G401 (cell line): ENCODE measurements at places on chromosomes 16 and 17. TPM values are rescaled to one million over a fixed set of nuclear protein-coding genes. Genes with fewer than 3 reads are reported as not detected.

DNA sequence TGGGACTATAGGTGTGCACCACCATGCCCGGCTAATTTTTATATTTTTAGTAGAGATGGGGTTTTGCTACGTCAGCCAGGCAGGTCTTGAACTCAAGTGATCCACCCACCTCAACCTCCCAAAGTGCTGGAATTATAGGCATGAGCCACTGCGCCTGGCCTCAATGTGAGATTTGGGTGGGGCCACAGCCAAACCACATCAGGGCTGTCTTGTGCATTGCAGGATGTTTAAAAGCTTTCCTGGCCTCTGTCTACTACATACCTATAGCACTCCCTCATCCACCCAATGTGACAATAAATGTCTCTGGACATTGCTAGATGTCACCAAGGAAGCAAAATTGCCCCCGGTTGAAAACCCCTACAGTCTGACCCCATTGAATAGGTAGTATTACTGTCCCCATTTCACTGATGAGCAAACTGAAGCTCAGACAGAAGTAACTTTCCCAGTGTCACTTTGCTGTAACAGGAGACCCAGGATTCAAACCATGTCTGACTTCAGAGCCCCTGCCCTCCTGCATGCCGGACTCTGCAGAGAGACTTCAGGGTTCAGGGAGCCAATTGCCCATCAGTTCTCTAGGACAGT, 3.6 kb upstream of the MAP3K14 start:
- DNase-seq: no peak

DNA sequence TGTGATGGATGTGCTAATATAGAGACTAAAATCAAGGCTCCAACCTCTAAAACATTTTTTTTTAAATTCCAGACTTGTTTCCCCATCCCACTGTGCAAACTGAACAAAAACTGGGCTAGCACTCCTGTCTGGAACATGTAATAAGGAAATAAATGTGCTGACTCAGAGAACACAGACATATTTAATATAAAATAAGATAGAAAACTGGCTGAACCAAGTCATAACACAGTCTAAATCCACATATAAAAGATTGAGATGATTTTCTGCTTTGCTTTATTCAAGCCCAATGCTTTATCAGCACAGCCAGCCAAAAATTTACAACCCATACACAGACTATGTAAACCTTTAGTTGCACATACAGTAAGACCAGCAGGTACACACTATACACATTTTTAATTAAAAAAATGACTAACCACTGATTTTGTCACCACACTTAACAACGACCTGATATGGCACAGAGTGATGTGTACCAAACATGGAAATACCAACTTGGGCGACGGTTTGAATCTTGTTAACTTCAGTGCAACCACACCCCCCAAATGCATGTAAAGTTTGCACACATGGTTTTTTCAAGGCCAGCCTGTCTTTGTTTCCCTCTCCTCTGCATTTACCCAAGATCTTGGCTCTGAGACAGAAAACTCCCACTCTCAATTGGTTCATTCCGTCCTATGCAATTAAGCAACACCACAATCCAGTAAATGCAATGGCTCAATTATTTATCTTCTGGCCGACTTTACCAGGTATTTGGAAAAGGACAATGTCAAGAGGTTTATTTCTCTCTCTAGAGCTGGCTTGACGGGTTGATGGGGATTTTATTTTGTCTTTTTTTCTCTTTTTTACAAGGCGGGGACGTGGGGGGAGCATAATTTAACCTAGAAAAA, 1.2 kb downstream of the STAT3 start:
- no peak for DNase-seq

GRCh38 chr17:33260638-33261037, 32.5 kb downstream of the ASIC2 start:
- no peak for DNase-seq

DNA sequence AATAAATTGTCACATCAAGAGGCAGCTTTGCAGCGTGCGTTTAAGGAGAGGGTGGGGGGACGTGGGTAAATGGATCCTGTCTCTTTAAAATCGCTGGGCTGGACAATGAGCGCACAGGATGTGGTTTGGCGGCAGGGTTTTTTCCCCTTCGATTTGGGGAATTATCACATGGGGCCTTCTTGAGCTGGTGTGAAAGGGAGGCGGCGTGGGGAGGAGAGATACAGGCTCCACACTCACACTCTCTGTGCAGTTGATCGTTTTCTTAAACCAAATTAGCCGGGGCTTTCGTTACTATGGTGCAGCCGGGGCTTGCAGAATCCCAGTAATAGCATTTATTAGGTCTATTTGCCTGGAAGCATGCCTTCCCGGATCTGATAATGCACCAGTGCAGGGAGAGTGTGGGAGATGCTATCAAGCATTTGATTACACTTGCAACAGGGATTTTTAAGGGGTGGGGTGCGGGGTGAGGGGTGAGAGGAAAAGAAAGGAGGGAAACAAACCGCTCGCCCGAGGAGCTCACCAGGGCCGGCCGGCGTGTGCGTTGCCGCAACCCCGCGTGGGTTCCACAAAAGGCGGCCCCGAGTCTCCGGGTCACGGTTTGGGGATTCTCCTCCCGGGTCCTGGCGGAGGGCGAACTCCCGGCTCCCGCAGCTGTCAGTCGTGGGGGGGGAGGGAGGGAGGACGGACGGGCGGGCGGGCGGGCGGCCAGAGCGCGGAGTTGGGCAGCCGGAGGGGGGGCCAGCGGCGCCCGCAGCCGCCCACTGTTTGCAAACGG, 58.8 kb upstream of the GSE1 start:
- peak; percentile 84 for DNase-seq

GRCh38 chr17:3887804-3888203, 5.0 kb downstream of the CAMKK1 start:
- no peak for DNase-seq

- no peak for DNase-seq
Observed at GRCh38 chr17:70987867-70988340, 818.6 kb downstream of the KCNJ2 start.

DNA sequence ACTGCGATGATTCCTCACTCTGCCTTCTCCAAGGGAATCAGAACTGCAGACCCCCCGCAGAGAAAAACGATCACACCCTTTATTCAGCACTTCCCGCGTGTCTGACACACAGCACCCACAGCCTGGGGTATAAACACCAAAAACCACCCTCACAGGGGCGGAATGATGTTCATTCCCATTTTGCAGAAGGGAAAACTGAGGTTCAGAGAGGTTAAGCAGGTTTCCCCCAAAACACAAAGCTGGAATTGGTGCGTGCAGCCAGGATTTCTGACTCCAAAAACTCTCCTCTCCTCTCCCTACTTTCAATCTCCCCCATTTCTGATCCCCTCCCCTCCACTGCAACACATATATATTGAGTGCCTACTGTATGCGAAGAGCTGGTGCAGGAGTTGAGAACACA, 55.8 kb downstream of the XYLT1 start:
- no peak for DNase-seq

DNA sequence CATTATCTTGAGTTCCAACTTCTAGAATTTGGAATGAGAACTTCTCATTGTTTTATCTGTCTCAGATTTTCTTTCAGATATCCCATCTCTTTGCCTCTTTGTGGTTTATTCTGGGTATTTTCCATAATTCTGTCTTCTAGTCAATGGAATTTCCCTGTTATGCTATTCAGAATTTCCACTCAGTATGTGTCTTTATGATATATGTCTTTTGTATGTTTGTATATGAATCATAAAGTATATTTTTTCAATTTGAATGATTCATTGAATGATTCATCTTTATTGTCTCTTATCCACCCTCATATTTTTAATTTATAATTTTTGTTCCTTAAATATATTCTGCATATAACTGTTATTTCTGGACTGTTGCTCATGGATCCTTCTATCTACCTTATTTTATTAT, 729.7 kb upstream of the GOT2 start:
- DNase-seq: no peak

DNA sequence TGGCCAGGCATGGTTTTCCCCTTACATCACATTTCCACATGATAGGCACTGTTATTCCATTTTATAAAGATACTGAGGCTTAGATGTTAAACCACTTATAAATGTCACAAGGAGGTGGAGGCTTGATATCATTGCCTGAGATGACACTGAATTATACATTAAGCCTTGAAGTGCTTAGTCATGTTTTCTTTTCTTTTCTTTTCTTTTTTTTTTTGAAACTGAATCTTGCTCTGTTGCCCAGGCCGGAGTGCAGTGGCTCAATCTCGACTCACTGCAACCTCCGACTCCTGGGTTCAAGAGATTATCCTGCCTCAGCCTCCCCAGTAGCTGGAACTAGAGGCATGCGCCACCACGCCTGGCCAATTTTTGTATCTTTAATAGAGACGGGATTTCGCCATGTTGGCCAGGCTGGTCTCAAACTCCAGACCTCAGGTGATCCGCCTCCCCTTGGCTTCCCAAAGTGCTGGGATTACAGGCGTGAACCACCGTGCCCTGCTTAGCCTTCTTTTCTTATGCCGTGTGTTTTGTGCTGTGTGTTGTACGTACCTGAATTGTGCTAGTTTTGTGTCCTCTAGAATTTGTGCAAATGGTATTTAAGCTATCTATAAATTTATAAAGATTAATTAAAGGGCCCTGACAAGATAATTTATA, 1.2 kb downstream of the DNAJA3 start:
- DNase-seq: no peak

- DNase-seq: no peak
Observed at GRCh38 chr17:33745047-33745760, 452.1 kb upstream of the ASIC2 start.

Gene FOXL1
- 1.5 and 3.1 TPM in 2 replicates for total RNA-seq

Gene GLTPD2
- not detected in 2 replicates for total RNA-seq

Gene IGFALS
- total RNA-seq: 0.31 TPM in 1 of 2 replicates, not detected in the other

Gene RTN4RL1
- 65.0 and 65.6 TPM in 2 replicates for total RNA-seq

Gene MYO1C
- 85.0 and 94.1 TPM in 2 replicates for total RNA-seq

Gene MED31
- total RNA-seq: 16.4 and 27.2 TPM in 2 replicates

Gene ITGAL
- not detected in 2 replicates for total RNA-seq

Gene KRT25
- not detected in 2 replicates for total RNA-seq

Gene CDRT4
- total RNA-seq: 1.9 and 5.0 TPM in 2 replicates

Gene NPIPB4
- 7.4 and 14.8 TPM in 2 replicates for total RNA-seq

Gene CES5A
- not detected in 2 replicates for total RNA-seq

Gene HSPB9
- not detected in 2 replicates for total RNA-seq

Gene ZACN
- not detected in 2 replicates for total RNA-seq
